Cardiac fibroblast (primary cell): ENCODE measurements at places on chromosomes 4 and X.

GRCh38 chr4:41156574-41156973, 57.8 kb downstream of the APBB2 start:
- DNase-seq: peak; percentile 94

GRCh38 chr4:117327491-117327890, 242.1 kb upstream of the TRAM1L1 start:
- no peak for DNase-seq

- DNase-seq: peak; percentile 32
These were observed 61.5 kb upstream of the FAM241A start for GRCh38 chr4:112083587-112084347.

GRCh38 chr4:25800245-25800644, 62.5 kb downstream of the SEL1L3 start:
- DNase-seq: no peak

DNA sequence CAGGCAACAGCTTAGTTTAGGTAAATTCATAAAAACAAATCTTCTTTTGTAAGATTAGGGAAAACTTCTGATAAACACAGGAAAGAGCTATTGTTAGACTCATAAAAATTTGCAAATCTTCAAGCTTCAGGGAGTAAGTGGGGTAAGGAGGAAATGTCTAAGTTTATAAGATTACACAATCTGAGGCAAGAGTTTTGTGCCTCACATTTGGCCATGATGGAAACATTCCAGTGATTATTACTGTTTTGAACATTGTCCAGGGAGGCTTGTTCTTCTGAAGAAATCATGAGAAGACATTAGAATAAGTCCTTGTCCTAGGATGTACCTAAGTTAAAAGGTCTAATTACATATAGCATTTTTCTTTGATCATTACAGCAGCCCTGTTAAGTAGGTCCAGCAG, 72.8 kb downstream of the MAOB start:
- peak; percentile 59 for DNase-seq
